ENCODE measurements at places on chromosomes 1 and 21. TPM values are rescaled to one million over a fixed set of nuclear protein-coding genes. Genes with fewer than 3 reads are reported as not detected.
A peak's percentile ranks its signal among the peaks of the same experiment; 100 is the strongest.

DNA sequence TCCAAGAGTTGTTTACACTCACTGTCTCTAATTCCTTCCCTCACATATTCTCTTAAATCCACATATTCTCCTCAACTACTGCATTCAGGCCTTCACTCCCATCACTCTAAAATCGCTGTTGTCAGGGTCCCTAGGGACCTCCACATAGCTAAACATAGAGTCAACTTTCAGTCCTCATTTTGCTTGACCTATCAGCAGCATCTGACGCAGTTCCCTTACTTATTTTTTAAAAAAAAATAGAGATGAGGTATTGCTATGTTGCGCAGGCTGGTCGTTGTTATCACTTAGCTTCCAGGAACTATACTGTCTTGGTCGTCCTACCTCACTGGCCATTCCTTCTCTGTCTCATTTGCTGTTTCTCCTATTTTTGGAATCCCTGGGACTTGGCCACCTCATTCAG, 11.7 kb upstream of the PLEKHO1 start:
- no peaks in the 10 kb centered on the region for H3K36me3 ChIP-seq
- no peak overlapping the region for H3K27ac ChIP-seq
- no peak overlapping the region for H3K4me3 ChIP-seq
- H3K4me1 ChIP-seq: no peaks in the 10 kb centered on the region
- H3K27me3 ChIP-seq: no peaks in the 10 kb centered on the region

Gene APOBEC4
- total RNA-seq: not detected

Gene NLRP3
- 1.4 TPM for total RNA-seq

Gene CCDC28B
- total RNA-seq: 31.4 TPM

DNA sequence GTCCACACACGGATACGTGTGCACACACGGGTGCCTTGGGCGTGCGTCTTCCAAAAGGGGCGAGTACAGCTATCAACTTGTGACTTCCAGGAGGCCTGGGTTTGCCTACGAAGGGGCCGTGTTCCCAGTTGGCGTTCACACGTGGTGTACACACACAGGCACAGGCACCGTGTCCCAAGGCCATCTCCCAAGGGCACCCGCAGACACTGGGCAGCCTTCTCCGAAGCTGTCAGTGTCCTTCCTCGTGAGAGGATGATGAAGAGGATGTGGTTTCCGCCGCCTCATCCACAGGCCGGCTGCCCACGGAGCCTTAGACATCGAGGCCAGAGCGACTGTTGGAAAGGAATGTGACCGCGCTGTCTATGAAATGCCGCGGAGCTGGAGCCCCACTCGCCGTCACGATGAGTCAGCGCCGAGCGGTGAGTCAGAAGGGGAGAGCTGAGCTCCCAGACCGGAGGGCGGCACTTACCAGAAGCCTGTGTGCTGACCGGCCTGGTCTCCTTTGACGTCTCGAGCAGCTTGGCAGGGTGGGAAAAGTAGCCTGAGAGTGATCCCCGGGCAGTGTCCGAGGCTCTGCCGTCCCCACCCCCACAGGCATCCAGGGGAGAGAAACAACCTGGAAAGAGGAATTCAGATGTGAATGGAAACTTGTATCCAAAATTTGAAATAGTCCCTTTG, 141.4 kb upstream of the ARHGEF16 start:
- no peaks in the 10 kb centered on the region for H3K36me3 ChIP-seq
- no peak overlapping the region for H3K4me3 ChIP-seq
- peak; percentile 95 for DNase-seq
- no peaks in the 10 kb centered on the region for H3K4me1 ChIP-seq

DNA sequence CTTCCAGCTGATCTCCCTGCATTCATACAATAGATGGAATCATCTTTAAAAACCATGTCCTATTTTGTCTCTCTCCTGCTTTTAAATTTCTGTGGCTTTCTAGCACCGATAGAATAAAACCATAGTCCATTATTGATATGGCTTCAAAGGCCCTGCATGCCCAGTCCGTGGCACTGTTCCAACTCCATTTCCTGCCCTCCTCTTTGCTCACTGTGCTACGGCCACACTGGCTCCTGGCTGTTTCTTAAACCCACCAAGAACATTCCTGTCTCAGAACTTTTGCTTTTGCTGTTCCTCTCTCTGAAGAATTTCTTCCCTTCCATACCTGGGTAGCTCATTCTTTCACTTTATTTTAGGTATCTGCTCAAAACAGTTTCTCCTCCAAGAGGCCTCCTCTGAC, 7.2 kb downstream of the SLAMF1 start:
- H3K4me1 ChIP-seq: no peaks in the 10 kb centered on the region
- H3K4me3 ChIP-seq: no peak overlapping the region
- H3K36me3 ChIP-seq: no peaks in the 10 kb centered on the region
- H3K27ac ChIP-seq: no peak overlapping the region
- DNase-seq: no peak
- no peaks in the 10 kb centered on the region for H3K27me3 ChIP-seq

Gene GPR3
- total RNA-seq: not detected

DNA sequence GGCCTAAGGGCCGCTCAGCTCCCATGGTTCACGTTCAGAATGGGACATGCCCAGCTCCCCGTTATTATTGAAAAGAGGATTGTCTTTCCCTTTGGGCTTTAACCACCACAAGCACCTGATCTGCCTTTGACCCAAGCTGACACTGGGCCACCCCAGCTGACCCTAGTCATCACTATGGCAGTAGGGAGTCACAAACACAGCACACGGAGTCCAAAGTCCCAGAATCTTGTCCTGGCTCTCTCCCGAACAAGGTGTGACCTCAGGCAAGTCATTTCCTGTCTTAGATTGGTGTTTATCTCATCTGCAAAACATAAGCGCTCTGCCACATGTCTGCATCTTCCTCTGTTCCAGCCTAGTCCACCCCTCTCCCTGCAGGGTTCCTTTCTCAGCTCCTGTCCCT, 31.5 kb downstream of the IGFN1 start:
- no peaks in the 10 kb centered on the region for H3K36me3 ChIP-seq
- no peaks in the 10 kb centered on the region for H3K4me1 ChIP-seq
- H3K4me3 ChIP-seq: no peak overlapping the region

GRCh38 chr1:160823296-160823695, 27.3 kb downstream of the LY9 start:
- no peaks in the 10 kb centered on the region for H3K4me1 ChIP-seq
- no peak overlapping the region for H3K4me3 ChIP-seq
- no peaks in the 10 kb centered on the region for H3K27me3 ChIP-seq
- DNase-seq: no peak
- no peaks in the 10 kb centered on the region for H3K36me3 ChIP-seq

DNA sequence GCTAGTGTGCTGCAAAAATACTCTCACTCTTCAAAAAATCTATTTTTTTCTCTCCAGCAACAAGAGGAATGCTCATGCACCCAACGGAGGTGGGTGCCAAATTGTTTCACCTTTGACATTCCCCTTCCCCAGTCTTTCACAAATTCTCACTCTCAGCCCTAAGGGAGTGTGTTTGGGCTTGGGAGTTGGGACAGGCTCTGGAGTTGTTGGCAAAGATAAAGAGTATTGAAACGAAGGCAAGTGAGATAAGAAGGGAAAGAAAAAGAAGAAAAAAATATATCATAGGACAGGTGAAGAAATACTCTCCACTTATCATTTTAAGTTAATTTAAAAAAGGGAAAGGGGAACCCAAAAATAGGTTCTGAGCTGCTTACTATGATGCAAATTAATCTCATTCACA, 82.6 kb downstream of the UCHL5 start:
- no peak overlapping the region for H3K4me3 ChIP-seq
- no peaks in the 10 kb centered on the region for H3K4me1 ChIP-seq
- no peaks in the 10 kb centered on the region for H3K27me3 ChIP-seq
- no peak overlapping the region for H3K27ac ChIP-seq
- no peaks in the 10 kb centered on the region for H3K36me3 ChIP-seq
